ENCODE measurements at places on chromosomes 4 and X. TPM values are rescaled to one million over a fixed set of nuclear protein-coding genes. Genes with fewer than 3 reads are reported as not detected.

GRCh38 chr4:48490012-48490679 is at the start of gene ZAR1:
ZAR1 (plus strand) TSS chr4:48490252; CDS start chr4:48490292, 40 bp downstream.
- no peak for DNase-seq

GRCh38 chr4:101153653-101154052 is 193.7 kb downstream of the PPP3CA start:
- no peak for DNase-seq

Gene USP51
- total RNA-seq = 1.7 TPM

DNA sequence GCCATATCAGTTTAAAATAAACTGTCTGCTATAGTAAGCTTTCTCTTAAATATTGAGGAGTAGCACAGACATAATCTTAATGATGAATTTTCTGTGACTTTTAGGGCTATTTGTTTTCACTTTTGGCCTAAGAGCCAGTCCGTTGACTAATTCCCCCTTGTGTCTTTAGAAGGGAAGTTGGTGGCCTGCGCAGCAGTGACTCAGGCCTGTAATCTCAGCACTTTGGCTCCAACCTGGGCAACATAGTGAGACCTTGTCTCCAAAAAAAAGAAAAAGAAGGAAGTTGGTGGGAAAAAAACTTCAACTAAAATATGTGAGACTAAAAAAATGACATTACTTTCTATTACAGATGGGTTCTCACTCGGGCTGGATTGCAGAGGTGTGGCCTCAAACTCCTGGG is 3.4 kb downstream of the NCAPG start:
- DNase-seq = no peak

GRCh38 chr4:142818476-142818875 is 27.6 kb downstream of the INPP4B start:
- no peak for DNase-seq

GRCh38 chr4:117466388-117466787 is 381.0 kb upstream of the TRAM1L1 start:
- DNase-seq = no peak

GRCh38 chrX:23854122-23854521 is 53.6 kb downstream of the APOO start:
- no peak for DNase-seq

- DNase-seq = no peak
Measured at GRCh38 chrX:154321594-154321993, 26.0 kb downstream of the TKTL1 start.

- DNase-seq = no peak
Measured at GRCh38 chr4:84221704-84222103, 277.4 kb downstream of the NKX6-1 start.

DNA sequence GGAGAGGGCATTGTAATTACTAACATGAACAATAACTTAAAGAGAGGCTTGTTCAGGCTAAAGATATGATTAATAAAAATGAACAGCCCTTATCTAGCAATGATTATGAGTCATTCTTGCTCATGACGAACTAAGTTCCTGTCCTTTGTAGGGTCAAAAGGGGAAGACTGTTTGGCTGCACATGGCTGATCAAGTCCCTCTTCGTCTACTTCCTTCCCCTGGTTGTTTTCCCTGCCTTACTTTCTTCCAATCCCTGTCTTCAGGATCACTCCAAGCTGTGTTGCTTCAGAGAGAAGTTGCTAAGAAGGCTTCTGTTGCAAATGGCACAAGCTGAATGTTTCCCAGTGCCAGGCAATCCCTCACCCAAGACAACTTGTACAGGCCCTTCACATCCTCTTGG is 115.0 kb upstream of the HS3ST1 start:
- no peak for DNase-seq

DNA sequence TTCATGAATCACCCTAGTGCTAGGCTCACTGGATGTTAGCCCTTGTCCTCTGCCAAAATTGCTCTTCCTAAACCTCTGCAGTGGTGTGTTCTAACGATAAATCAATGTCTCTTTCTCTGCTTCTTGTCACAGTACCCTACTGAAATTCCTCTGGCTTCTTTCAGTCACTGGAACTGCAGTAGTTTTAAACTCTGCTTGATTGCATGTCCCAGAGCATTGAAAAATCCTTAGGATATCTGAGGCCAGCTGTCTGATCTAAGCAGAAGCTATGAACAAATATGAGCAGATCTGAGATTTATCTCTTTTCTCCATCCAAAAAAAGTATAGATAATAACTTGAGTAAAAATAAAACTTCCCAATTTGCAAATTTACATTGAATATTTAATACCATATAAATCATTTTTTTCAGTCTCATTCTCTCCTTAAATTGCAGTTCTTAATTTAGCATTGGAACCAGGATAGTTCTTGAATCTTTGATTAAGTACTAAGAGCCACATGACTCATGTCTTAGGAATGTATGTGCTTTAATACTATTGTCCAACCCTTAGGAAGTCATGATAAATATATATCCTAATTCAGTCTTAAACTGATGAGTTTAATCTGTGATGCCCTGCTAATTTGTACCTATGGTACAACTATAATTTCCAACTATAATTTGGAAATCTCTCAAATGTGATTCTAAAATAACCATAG is 169.7 kb downstream of the PDHA2 start:
- DNase-seq = no peak

DNA sequence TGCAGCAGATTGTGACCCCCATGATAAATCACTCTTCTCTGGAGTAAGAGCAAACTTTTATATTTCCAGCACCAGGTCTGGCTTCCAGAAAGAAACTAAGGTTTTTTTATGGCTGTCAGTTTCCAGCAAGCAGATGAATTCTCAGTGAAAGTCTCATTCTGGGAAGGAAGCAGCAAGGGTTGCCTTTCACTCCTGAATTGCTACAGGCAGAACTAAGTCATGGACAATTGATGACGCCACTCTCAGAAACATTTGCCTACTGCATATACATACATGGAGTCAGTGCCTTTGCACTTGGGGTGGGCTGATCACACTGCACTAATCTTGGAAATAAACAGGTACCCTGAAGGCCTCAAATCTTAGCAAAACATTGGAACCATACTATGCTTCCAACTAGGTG is 80.0 kb downstream of the IL21 start:
- DNase-seq = no peak

Gene HTR2C
- total RNA-seq = 1.7 TPM

DNA sequence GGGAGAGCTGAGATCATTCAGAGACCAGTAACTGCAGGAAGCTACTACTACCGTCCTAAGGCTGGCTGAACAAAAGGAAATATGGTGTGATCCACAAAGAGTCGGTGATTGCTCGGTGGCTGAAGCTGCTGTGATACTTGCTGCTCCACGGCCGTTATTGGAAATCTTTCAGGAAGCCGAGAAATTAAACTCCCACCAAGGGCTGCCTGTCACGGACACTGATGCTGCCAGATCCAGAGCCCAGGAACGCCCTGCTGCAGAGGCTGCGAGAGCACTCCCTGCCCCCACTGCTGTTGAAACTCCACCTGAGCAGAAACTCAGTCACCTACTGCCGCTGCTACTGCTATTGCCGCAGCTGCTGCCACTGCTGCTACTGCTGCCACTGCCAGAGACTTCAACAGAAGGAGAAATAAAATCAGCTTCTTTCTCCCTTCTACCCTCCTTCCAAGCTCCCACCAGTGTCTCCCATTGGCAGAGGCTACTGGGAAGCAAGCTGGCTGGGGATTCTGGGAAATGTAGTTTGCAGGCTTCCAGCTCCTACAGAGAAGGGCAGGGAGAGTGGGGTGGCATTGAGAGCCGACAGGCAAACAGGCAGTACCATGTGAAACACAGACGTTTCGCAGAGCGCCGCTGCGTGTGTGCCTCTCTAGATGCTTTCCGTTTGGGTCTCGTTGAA is 126.0 kb upstream of the ENPP6 start:
- no peak for DNase-seq

Gene TKTL1
- total RNA-seq = not detected

Gene DACH2
- not detected for total RNA-seq

Gene FGF13
- 3.2 TPM for total RNA-seq

- DNase-seq = no peak
Measured at GRCh38 chr4:161364681-161365080, 799.1 kb downstream of the FSTL5 start.

Gene IL13RA1
- 25.8 TPM for total RNA-seq

GRCh38 chrX:63761639-63762038 is 23.4 kb downstream of the ARHGEF9 start:
- no peak for DNase-seq

GRCh38 chrX:10108288-10108687 is 48.5 kb upstream of the CLCN4 start:
- no peak for DNase-seq

DNA sequence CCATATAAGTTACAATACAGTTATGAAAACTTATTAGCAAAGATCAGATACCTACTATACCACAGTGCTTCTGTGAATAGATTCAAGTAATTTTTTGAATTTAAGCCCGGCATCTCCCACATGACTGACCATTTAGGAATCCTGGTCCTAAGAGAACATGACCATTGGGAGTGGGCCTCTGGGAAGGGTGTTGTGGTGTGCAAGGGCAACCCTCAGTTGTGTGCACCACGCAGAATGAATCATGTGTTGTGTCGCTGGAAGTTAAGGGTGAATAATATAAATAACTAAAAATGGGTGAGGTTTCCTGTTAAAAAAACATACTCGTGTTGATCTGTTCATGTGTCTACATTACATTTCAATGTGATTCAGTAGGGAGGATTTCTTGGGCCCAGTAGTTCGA is 15.5 kb downstream of the CPE start:
- no peak for DNase-seq

DNA sequence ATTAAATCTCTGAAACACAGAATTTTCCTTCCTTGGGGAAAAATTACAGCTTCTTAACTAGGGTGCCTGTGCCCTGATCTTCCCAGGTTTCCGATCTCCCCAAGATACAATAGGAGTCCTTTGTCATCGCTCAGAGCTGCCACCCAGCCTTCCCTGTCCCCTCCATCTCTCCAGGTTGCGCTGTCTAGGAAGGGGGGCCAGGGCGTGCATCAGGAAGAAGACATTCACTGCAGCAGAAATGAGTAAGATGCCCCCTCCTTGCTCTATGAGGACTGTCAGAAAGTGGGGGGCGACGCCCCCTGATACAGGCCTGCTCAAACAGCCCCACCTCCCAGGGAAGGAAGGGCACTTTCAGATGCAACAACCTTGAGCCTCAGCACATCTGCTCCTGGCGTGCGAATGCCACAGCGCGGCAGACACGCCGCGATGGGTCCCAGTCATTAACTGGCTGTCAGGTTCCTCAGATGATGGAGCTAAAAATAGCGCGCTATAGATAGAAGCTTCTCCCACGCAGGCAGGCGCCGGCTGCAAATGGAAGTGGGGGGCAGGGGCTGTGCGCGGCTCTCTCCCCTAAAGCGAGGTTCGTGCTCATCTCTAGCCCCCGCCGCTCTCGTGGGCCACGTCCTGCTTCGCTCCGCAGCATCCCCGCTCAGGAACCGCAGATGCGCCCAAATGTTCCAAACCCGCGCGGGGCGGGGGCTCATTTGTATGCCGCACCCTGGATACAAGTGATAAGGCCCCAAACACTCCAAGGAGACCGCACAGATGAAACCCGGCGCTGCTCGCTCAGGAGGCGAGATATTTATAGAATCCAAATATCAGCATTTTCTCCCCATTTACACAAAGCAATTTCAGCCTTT is 57.6 kb upstream of the LGI2 start:
- no peak for DNase-seq

DNA sequence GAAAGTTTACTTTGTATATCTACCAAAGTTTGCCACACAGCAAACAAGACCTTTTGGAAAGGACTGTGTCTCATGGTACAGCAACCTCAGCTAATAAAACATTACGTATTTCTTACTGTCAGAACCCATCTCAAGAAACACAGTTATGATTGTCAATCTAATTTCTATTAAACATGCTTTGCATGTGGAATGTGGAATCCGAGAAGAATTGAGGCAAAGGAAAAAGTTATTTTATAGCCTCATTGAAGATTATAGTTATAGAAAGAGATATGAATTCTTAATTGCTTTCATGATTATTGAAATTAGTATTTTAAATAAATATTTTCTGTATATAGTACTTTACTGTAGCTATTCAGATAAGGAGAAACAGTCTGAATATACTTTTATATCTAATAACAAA is 5.4 kb downstream of the PCDH7 start:
- DNase-seq = no peak

DNA sequence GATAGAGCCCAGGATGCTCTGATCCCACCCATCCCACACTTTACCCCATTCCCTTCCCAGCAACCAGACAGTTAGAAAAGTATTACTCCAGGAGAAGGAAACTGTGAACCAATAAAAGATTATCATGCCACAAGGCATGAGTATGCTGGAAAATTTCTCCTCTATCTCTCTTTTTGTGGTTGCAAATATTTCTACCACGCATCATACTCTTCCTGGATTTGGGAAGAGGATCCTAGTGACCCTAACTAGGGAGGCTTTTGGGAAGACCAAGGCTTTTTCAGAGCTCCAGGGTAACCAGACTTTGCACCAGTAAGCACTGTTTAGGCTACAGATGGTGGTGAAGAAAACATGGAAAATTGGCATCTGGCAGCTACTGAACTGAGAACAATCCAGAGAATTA is 257.6 kb upstream of the CLNK start:
- DNase-seq = no peak

Gene PABPC4L
- total RNA-seq = 3.7 TPM

Gene GPR173
- 2.2 TPM for total RNA-seq

Gene SPANXA1
- total RNA-seq = not detected

DNA sequence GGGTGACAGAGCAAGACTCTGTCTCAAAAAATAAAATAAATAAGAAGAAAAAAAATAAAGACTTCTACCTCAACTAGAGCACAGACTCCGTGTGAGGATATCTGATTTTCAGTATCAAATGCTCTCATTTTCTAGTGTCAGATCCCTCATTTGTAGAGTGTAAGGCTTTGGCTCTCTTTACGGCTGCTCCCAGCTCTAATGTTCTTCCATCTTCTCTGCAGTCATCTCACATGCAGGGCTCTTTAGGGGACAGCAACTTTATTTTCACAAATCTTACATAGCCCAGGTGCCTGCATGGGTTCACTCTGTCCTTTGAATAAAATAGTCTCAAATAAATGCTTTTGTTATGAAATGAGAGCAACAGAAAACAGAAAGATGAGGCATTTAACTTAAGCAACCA is 19.2 kb upstream of the RHOH start:
- no peak for DNase-seq

Gene HERC3
- 32.9 TPM for total RNA-seq

Gene SLC2A9
- 7.9 TPM for total RNA-seq

DNA sequence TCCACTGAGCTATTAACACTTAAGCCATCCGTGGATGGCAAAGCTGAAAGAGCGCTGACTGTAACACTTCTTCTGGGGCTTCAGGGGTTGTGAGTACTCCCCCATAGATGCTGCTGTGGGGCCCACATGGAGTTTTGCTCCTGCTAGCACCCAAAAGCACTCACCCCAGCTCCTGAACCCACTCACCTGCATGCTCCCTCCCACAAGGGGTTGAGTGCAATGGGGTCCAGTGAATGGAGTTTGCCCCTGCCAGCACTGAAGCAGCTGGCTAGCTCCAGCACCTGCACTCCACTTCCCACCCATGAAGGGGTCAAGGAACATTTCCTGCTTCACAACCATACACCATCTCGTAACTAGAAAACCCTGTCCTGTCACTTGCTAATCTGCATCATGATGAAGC is 78.9 kb downstream of the IL21 start:
- no peak for DNase-seq

GRCh38 chrX:111652719-111653118 is 28.3 kb upstream of the ALG13 start:
- DNase-seq = no peak

Data from vagina (tissue), 2 donors.